Activated CD4-positive, alpha-beta T cell treated with anti-CD3 and anti-CD28 coated beads, Interleukin-2, amount 10 ng/mL, durations not matched to agents 24 days and 14 days (primary cell): ENCODE measurements at places on chromosomes 3 and 15. TPM values are rescaled to one million over a fixed set of nuclear protein-coding genes. Genes with fewer than 3 reads are reported as not detected.

The CIDEC gene
- not detected in 2 replicates for total RNA-seq

The MAN2A2 gene
- 196 and 206 TPM in 2 replicates for total RNA-seq

The CIP2A gene
- total RNA-seq, result 48.3 and 58.3 TPM in 2 replicates

The TTLL13 gene
- total RNA-seq, result 0.44 and 1.4 TPM in 2 replicates

The PARP3 gene
- 17.0 and 17.5 TPM in 2 replicates for total RNA-seq

GRCh38 chr15:75640483-75641178 lies 607 bp upstream of the IMP3 start:
- DNase-seq, result peak; percentile 89

DNA sequence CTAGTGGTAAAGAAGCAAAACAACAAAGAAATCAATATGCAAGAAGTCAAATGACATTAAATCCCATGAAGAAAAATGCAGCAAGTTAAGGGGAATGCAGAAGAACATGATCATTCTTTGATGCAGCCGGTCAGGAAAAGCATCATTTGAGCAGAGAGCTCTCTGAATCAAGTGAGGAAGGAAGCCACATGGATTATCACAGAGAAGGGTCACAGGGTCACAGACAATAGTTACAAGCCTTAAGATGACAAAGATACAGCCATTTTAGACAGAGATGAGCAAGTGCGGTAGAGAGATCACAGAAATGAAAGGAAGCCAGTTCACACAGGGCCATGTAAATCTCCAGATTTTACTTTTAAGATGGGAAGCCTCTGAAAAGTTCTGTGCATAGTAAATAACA lies 43.9 kb downstream of the UBE3A start:
- DNase-seq, result no peak

DNA sequence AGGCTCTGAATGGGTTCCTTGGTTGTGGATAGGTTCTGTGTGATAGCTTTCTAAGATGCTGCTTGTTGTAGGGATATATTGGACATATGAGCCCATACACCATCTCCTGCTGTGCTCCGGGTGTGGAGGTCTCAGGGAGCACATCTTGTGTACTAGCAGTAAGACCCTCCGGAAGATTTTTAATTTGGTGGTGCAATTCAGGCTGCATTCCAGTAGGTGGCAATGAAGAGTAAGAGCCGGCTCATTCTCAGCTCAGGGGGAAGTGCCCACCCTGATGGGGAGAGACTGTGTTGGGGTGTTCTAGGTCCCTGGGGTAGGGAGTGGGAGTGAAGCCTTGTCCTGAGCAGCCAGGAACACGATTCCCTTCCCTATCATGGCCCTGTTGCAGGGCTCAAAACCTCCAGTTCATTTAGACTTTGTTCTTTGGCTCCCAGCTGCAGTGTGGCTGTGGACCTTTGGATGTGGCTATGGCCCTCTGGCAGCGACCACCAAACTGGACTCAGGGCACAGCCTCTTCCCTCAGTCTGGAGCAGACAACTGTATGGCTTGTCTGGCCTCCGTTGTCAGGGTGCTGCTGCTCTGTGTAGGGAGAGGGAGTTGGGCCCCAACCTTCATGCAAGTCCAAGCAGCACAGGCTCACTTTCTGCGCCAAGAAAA lies 104.7 kb downstream of the UNC13C start:
- DNase-seq, result peak; percentile 59

- peak; percentile 12 for DNase-seq
Measured at GRCh38 chr15:27768732-27769475, 330.2 kb downstream of the OCA2 start.

DNA sequence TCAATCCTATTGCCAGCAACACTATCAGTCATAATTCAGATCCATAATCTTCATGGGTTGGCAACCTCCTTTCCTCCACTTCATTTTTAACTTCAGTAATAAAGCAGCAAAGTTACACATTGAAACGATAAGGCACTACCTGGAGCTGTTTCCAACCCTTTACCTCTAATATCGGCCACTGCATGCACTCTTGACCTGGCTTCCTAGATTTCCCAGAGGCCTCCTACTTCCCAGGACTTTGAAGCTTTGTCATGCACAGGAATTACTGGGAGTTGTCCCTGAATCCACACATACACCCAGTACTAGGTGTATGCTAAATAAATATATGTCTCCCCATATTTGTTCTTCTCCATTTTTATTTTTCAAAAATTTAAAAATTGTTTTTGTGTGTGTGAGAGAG lies 126.1 kb downstream of the PLD1 start:
- no peak for DNase-seq

GRCh38 chr3:24264748-24265158 lies 229.9 kb downstream of the THRB start:
- DNase-seq, result peak; percentile 59
